Gastrocnemius medialis (tissue), 4 donors: ENCODE measurements at places on chromosomes 4 and X. TPM values are rescaled to one million over a fixed set of nuclear protein-coding genes. Genes with fewer than 3 reads are reported as not detected.

The FAM9A gene
- not detected for total RNA-seq

The MAGEA2 gene
- total RNA-seq: not detected

The NXF2B gene
- total RNA-seq: not detected

The OCIAD2 gene
- 2.8 TPM for total RNA-seq

The RBM47 gene
- total RNA-seq: 1.5 TPM

The UNC5C gene
- total RNA-seq: 0.33 TPM

The RADX gene
- 0.36 TPM for total RNA-seq

The NDNF gene
- total RNA-seq: 6.3 TPM

The PAK3 gene
- not detected for total RNA-seq

GRCh38 chr4:125420526-125420925 lies 105.8 kb downstream of the FAT4 start:
- no peaks in the 10 kb centered on the region for H3K4me1 ChIP-seq
- no peak for DNase-seq
- no peak overlapping the region for H3K4me3 ChIP-seq
- H3K27me3 ChIP-seq: no peaks in the 10 kb centered on the region
- H3K36me3 ChIP-seq: no peaks in the 10 kb centered on the region

DNA sequence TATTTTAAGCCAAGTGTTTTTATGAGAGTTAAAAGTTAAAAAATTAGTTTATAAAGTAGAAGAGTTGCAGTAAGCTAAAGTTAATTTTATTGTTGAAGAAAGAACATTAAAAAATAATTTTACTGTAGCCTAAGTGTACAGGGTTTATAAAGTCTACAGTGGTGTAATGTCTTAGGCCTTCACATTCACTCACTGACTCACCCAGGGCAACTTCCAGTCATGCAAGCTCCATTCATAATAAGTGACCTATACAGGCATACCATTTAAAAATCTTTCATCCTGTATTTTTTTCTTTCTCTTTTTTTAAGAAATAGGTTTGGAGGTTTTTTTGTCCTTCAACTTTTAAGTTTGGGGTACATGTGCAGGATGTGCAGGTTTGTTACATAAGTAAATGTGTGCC lies 87.9 kb upstream of the NR3C2 start:
- no peak for DNase-seq
- H3K4me1 ChIP-seq: no peaks in the 10 kb centered on the region
- H3K4me3 ChIP-seq: no peak overlapping the region
- H3K36me3 ChIP-seq: no peaks in the 10 kb centered on the region
- no peak overlapping the region for H3K27ac ChIP-seq

- no peak overlapping the region for H3K4me3 ChIP-seq
- H3K4me1 ChIP-seq: no peaks in the 10 kb centered on the region
- H3K27me3 ChIP-seq: no peaks in the 10 kb centered on the region
- DNase-seq: no peak
- H3K36me3 ChIP-seq: no peaks in the 10 kb centered on the region
These were observed 371.3 kb downstream of the BMPR1B start for GRCh38 chr4:95129031-95129430.

- DNase-seq: no peak
- H3K4me3 ChIP-seq: no peak overlapping the region
- no peaks in the 10 kb centered on the region for H3K27me3 ChIP-seq
- H3K36me3 ChIP-seq: no peaks in the 10 kb centered on the region
- no peaks in the 10 kb centered on the region for H3K4me1 ChIP-seq
- H3K27ac ChIP-seq: no peak overlapping the region
These were observed 56.5 kb downstream of the SNX25 start for GRCh38 chr4:185265942-185266341.

DNA sequence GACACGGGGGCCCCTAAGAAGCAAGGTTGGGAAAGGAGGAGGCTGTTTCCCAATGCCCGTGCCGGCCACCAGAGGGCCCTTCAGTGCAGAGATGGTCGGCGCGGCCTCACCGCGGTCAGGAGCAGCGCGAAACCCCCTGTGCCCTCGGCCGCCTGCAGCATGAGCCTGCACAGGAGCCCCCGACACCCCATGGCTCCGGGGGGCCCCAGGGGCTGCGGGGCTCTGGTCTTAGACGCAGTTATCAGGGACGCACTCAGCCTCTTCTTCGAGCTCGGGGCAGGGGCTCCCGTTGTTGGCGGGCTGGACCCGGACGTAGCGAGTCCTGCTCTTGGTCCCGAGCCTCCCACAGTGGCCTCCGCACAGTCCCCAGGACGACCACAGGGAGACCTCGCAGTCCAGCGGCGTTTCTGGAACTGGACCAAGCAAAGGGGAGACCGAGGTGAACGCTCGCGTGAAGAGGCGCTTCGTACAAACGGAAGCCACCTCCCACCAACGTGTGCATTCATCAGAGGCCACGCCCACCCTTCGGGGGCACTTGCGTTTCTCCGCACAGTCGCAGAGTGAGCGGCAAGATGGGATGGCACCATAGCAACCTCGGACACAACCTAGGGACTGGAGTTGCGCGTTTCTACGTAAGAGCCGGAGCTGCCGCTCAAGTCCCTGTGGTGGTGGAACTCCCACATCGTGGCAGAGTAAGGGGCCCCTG lies 5.0 kb downstream of the SPON2 start:
- no peaks in the 10 kb centered on the region for H3K36me3 ChIP-seq
- peak; percentile 52 for DNase-seq
- no peak overlapping the region for H3K27ac ChIP-seq

- no peaks in the 10 kb centered on the region for H3K27me3 ChIP-seq
- H3K4me3 ChIP-seq: no peak overlapping the region
- no peaks in the 10 kb centered on the region for H3K36me3 ChIP-seq
- no peak overlapping the region for H3K27ac ChIP-seq
These were observed 4.0 kb downstream of the CENPU start for GRCh38 chr4:184729946-184730345.

DNA sequence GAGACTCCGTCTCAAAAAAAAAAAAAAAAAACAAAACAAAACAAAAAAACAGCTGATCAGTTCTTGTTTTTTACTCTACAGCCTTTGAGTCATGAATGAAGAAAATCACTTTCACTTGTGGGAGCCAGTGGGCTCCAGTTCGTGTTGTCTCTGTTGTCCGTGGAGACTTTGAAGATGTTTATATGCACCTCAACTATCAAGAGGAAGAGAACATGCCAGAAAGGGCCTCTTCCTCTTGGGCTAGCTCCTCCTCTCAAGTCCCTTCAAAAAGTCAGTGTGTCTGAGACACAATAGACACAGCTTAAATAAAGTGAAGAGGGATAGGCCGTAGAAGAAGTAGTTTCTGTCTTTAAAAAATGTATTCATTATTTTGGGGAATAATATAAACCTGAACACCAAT lies 182.7 kb downstream of the KDR start:
- no peaks in the 10 kb centered on the region for H3K36me3 ChIP-seq
- H3K4me3 ChIP-seq: no peak overlapping the region
- H3K4me1 ChIP-seq: no peaks in the 10 kb centered on the region
- H3K27me3 ChIP-seq: no peaks in the 10 kb centered on the region

DNA sequence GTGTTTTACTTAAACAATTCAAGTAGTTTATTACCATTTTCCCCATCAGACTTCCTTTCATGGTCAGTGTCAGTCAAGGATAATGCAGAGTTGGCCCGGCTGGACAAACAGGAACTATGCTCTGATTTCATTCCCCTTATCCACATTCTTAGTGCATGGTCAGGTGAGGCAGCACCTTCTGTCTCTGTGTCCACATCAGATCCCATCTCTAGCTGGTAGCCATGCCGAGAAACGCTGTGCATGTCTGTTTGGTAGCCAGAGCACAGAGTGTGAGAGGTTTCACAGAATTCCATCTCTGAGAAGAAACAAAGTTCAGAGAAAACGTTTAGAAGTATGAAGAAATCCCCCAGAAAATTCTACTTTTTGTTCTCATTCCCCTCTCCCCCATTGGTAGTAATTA lies 423.7 kb upstream of the TEX13C start:
- no peak for DNase-seq
- H3K4me3 ChIP-seq: no peak overlapping the region
- no peaks in the 10 kb centered on the region for H3K27me3 ChIP-seq
- H3K4me1 ChIP-seq: no peaks in the 10 kb centered on the region

GRCh38 chr4:121192480-121192879 lies 28.4 kb upstream of the TNIP3 start:
- no peaks in the 10 kb centered on the region for H3K36me3 ChIP-seq
- H3K4me3 ChIP-seq: peak overlapping the region; percentile 28
- no peaks in the 10 kb centered on the region for H3K27me3 ChIP-seq
- H3K4me1 ChIP-seq: no peaks in the 10 kb centered on the region

- H3K4me3 ChIP-seq: no peak overlapping the region
- H3K36me3 ChIP-seq: no peaks in the 10 kb centered on the region
- no peak overlapping the region for H3K27ac ChIP-seq
- no peak for DNase-seq
These were observed 2.9 kb downstream of the USP51 start for GRCh38 chrX:55486736-55487135.

DNA sequence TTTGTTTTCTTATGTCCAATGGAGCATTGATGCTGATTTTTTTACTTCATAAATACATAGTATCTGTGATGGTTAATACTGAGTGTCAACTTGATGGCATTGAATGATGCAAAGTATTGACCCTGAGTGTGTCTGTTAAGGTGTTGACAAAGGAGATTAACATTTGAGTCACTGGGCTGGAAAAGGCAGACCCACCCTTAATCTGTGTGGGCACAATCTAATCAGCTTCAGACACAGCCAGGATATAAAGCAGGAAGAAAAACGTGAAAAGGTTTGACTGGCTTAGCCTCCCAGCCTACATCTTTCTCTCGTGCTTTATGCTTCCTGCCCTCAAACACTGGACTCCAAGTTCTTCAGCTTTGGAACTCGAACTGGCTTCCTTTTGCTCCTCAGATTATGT lies 230.6 kb upstream of the SPRY1 start:
- no peaks in the 10 kb centered on the region for H3K27me3 ChIP-seq
- no peak overlapping the region for H3K4me3 ChIP-seq
- no peaks in the 10 kb centered on the region for H3K4me1 ChIP-seq
- H3K36me3 ChIP-seq: no peaks in the 10 kb centered on the region
- H3K27ac ChIP-seq: no peak overlapping the region
- DNase-seq: no peak

- no peaks in the 10 kb centered on the region for H3K27me3 ChIP-seq
- no peaks in the 10 kb centered on the region for H3K4me1 ChIP-seq
- no peak overlapping the region for H3K4me3 ChIP-seq
These were observed 84.3 kb upstream of the C1QTNF7 start for GRCh38 chr4:15343581-15343980.
